ENCODE measurements at places on chromosomes 2 and 18.

DNA sequence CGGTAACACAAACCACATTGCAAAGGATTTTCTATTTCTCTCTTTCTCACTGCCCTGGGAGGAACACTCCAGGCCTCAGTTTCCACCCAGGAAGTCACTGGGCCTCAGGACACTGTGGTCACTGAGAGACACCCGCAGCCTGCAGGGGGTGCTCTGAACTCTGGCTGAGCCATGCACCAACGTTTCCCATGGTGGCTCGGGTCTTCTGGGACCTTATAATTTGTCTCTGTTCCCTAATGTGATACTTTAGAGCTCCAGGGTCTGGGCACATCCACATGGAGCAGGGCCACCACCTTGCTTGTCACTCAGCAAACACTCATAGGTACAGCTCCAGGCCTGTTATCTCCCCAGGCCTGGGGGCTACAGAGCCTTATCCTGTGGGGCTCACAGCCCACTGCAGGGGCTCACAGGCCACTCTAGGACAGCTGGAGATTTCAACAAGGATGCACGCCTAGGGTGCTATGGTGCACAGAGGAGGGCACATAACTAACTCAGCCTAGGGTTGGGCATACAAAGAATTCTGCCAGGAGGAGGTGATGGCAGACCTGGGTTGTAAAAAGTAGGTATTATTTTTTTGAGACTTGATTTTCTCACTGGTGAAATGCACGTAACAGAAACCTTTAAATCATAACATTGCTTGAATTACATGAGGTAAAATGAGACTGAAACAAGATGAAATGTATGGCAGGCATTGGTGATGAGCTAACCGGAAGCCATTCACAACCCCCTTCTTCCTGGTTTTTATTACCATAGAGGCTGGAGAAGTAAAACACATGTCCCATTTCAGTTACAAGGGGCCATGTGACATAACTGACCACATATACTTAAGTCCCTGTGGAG, 3.0 kb upstream of the HS1BP3 start:
- no peak for DNase-seq

- DNase-seq = no peak
These were observed 208.8 kb upstream of the TWIST2 start for GRCh38 chr2:238638982-238639628.

DNA sequence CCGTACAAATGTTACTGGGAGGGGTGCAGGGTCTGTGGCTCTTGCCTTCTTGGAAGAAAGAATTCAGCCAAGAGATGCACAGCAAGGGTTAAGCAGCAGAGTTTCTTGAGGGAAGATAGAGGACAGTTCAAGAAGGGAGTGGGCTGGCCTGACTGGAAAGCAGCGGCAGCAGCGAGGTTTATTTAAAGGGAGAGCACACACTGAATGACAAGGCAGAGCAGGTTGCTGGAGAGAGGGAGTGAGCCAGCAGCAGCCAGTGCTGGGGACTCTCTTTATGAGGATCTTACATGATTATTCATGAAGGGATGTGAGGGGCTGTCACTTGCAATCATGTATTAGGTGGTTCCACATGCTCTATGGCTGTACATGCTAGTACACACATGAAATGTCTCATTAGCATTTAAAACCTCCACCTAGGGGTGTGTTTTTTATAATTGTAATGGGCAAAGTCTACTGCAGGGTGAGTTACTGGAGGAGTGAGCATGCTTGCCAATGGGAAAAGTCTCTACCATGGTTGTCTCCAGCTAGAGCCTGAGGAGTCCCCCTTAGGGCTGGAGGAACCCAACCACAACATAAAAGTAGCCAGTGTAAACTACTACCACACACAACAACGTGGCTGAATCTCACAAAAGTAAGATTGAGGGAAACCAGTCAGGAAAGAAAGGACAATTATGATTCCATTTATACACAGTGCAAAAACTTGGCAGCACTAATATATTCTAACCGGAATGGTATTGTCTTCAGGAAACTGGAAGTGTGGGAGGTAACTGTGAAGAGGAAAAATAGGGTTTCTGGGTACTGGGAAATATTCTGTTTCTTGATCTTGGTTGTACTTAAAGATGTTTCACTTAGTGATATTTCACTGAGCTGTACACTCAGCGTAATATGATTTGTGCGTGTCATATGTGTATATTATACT, 87.6 kb upstream of the FAM110C start:
- DNase-seq = no peak

- DNase-seq = no peak
These were observed 57.3 kb downstream of the RHOB start for GRCh38 chr2:20504174-20504573.

Data from central memory CD4-positive, alpha-beta T cell (primary cell).